Activated CD8-positive, alpha-beta memory T cell treated with anti-CD3 and anti-CD28 coated beads, Interleukin-2, amount 10 ng/mL, durations not matched to agents 7 days and 5 days (primary cell): ENCODE measurements at places on chromosomes 6 and 20.

GRCh38 chr6:2899596-2899995 lies 3.5 kb downstream of the SERPINB9 start:
- peak overlapping the region; percentile 88 for H3K27ac ChIP-seq
- H3K4me1 ChIP-seq, result peaks cover 48% of the 10 kb centered on the region
- DNase-seq, result peak; percentile 77
- no peaks in the 10 kb centered on the region for H3K27me3 ChIP-seq

- peaks cover 2% of the 10 kb centered on the region for H3K27me3 ChIP-seq
- no peaks in the 10 kb centered on the region for H3K4me1 ChIP-seq
- H3K36me3 ChIP-seq, result no peaks in the 10 kb centered on the region
- H3K27ac ChIP-seq, result no peak overlapping the region
- no peak for DNase-seq
- H3K4me3 ChIP-seq, result no peak overlapping the region
Measured at GRCh38 chr6:70258483-70258882, 44.4 kb downstream of the COL9A1 start.

DNA sequence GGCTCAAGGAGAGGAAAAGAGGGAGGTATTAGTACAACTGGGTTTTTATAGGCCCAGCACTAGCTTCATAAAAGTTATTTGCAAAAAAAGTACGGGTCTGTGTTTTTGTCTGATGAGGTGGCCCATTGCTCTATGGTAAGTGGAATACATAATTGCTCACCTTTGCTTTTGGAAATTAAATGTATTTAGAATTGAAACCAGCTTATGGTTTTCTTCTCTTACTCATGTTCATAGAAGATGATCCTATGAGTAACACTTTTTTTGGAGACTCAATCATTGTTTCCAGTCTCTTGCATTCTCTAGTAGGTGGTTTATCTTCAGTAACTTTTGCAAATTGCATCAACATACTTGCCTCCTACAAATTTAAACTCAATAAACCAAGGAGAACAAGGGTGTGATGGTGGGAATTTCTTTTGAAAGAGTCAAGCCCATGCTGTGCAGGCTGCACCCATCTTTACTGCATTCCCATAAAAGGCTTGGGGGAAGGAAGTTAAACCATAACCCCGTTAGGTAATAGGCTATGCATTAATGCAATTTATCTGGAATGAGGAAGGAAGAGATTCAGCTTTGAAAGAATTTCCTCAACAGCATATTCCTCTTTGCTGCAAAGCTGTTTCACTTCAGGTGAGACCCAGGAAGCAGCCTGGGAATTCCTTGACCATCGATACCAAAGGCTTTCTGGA lies 48.5 kb upstream of the EDN1 start:
- no peak overlapping the region for H3K27ac ChIP-seq
- peaks cover 8% of the 10 kb centered on the region for H3K27me3 ChIP-seq
- no peaks in the 10 kb centered on the region for H3K36me3 ChIP-seq
- no peak for DNase-seq
- H3K4me3 ChIP-seq, result no peak overlapping the region

DNA sequence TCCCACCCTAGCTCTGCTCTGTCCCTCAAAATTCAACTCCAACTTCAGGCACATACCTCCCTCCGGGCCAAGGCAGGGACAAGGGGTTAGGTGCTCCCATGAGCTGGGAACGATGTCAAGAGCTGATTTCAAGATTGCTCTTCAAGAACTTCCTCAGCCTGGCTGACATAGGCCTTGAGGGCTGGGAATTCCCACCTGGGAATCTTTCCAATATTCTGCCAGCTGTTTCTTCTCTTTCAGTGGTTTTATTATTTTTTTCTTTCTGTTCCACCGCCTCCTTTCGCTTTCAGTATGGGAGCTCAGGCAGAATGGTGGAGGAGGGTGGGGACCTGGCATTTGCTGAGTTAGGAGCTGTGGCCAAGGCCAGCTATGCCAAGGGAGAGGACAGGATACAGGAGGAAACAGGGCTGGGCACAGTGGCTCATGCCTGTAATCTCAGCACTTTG lies 33.7 kb downstream of the SRSF3 start:
- H3K36me3 ChIP-seq, result no peaks in the 10 kb centered on the region
- H3K27ac ChIP-seq, result no peak overlapping the region
- H3K4me1 ChIP-seq, result peaks cover 29% of the 10 kb centered on the region
- H3K27me3 ChIP-seq, result no peaks in the 10 kb centered on the region

- no peaks in the 10 kb centered on the region for H3K4me1 ChIP-seq
- no peak overlapping the region for H3K27ac ChIP-seq
- no peak for DNase-seq
- H3K4me3 ChIP-seq, result no peak overlapping the region
- H3K36me3 ChIP-seq, result no peaks in the 10 kb centered on the region
Measured at GRCh38 chr20:61366914-61367313, 114.9 kb downstream of the CDH4 start.

DNA sequence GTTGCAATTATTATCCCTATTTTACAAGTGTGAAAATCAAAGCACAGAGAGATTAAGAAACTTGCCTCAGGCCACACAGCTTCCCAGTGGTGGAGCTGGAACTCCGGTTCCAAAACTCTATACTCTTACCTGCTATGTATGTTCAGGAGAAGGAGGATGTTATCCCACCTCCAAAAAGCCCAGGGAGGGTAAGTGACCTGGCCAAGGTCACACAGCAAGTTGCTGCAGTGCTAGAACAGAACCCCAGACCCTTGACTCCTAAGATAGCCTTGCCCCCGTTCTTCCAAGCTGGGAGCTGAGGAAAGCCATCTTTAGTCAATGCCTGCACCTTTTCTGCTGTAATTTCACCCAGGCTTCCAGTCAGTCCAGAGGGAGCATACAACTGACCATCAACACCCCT lies 42.3 kb downstream of the BPIFB1 start:
- H3K4me1 ChIP-seq, result no peaks in the 10 kb centered on the region
- no peak overlapping the region for H3K27ac ChIP-seq
- H3K36me3 ChIP-seq, result no peaks in the 10 kb centered on the region
- DNase-seq, result no peak
- H3K4me3 ChIP-seq, result no peak overlapping the region

GRCh38 chr20:15487682-15488081 lies 1085.6 kb downstream of the KIF16B start:
- H3K27ac ChIP-seq, result no peak overlapping the region
- no peak for DNase-seq
- H3K4me3 ChIP-seq, result no peak overlapping the region

DNA sequence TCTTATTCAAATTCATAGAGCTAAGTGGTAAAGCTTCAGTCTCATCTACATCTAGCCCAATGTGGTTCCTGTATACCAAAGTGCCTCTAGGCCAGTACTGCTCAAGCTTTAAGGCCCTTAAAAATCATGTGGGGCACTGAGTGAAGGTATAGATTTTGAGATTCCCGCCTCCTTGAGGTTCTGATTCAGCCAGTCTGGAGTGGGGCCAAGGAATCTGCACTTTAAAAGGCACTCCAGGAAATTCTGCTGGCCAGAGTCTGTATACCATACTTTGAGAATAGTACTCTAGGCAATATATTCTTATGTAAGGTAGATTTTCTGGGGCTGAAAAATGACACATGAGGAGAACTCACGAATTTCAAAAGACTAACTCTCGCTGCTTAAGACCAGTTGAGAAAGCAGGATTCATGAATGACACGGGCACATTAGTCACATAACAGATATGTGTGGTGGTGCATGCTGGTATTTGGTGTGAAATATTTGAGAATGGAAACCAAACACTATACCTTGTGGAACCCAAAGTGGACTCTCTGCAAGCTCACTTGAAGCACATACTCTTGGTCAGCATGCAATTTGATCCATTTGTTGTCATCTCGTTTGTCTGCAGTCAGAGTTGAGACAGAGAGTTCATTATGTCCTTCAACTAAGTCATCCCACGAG lies 47.6 kb upstream of the SIM1 start:
- no peak for DNase-seq
- no peaks in the 10 kb centered on the region for H3K27me3 ChIP-seq
- H3K4me1 ChIP-seq, result peaks cover 2% of the 10 kb centered on the region
- no peak overlapping the region for H3K4me3 ChIP-seq
- H3K27ac ChIP-seq, result no peak overlapping the region

GRCh38 chr6:163930012-163930411 lies 515.5 kb downstream of the QKI start:
- no peak for DNase-seq
- H3K4me1 ChIP-seq, result no peaks in the 10 kb centered on the region
